Anterior cingulate cortex (tissue), 58 donors: ENCODE measurements at places on chromosomes 16 and 17.

DNA sequence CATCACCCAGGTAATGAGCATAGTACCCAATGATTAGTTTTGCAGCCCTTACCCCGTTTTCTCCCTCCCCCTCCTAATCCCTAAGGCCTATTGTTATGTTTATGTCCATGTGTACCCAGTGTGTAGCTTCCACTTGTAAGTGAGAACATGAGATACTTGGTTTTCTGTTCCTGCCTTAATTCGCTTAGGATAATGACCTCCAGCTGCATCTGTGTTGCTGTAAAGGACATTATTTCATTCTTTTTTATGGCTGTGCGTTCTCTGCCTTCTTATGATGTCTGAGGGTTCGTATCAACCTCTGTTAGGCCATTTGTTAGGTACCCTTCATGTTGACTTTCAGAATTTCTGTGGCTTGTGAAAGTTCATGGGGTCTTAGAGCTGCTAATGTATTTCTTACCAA lies 31.0 kb downstream of the CTCF start:
- DNase-seq = no peak

- DNase-seq = no peak
Observed at GRCh38 chr17:44757045-44757917, 1.5 kb upstream of the ADAM11 start.

DNA sequence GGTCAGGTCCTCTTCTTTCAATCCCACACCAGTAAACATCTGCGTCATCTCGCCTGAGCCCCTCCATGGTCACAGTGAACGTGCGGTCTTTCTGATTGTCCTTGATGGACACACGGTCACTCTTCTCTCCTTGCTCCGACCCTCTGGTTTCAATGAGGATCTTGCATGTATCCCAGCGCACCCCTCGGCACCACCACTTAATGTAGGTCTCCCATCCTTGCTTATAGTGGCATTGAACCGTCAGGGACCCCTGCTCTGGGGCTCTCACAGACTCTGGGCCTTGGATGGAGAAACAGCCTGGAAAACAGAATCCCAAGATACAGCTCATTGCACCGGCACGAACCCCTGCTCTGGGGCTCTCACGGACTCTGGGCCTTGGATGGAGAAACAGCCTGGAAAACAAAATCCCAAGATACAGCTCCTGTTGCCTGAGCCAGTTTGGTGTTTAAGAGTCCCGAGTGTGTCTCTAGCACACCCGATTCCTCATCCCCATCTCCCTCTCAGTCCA lies 5.4 kb downstream of the CD300LB start:
- no peak for DNase-seq

DNA sequence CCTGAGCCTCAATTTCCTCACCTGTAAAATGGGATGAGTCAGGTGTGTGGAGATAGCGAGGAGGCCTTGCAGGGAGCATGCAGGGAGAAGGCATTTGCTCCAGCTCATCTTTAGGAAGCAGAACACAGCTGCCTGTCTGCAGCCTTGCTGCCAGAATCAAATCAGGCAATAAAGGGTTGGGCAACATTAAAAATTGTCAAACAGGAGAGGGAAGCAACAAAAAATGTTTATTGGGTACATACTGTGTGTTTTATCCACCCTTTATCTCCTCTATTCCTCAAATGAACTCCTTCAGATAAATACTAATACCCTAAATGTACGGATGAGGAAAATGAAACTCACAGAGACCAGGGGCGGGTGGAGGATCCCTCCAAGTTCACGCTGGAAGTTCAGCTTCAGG lies 12.2 kb downstream of the KRT16 start:
- no peak for DNase-seq
